ENCODE measurements at places on chromosomes 11 and 22.

- no peak for DNase-seq
These were observed 125.1 kb upstream of the ZBED5 start for GRCh38 chr11:10982704-10983510.

DNA sequence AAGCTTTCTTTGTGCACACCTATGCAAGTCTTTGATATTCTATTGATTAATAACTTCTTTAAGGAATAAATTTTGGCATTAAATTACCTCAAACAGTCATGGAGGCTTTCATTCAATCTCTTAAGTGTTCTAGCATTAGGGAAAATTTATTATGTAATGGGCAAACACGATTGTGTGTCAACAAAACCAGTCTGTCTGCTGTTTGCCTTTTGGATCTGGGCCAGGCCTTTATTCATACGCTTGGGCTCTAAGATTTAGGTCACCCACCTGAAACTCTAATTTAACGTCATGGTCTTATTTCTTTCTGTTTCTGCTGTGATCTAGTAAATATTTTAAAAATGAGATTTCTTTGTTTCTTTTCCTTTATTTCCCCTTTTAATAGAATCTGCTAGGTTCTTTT lies 1270.6 kb downstream of the LRRC4C start:
- no peak for DNase-seq

- no peak for DNase-seq
These were observed 19.2 kb downstream of the PIM3 start for GRCh38 chr22:49979587-49980264.

DNA sequence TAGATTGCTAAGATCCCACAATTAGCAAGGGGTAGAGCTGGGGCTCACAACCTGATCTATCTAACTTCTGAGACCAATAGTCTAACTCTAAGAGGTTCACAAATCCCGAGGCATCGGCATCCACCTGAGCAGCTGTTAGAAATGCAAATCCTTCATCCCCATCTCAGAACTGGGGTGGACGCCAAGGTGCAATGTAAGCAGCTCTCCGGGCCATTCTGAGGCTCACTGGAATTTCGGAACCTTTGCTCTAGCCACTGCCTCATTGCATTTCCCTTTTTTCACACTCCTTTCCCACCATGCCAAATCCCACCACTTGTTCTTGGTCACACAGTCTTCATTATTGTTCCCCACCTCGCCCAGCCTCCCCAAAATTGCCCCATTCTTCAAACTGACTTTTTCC lies 29.8 kb downstream of the MAML2 start:
- no peak for DNase-seq

- no peak for DNase-seq
These were observed 219.4 kb downstream of the CADM1 start for GRCh38 chr11:115284773-115285172.

DNA sequence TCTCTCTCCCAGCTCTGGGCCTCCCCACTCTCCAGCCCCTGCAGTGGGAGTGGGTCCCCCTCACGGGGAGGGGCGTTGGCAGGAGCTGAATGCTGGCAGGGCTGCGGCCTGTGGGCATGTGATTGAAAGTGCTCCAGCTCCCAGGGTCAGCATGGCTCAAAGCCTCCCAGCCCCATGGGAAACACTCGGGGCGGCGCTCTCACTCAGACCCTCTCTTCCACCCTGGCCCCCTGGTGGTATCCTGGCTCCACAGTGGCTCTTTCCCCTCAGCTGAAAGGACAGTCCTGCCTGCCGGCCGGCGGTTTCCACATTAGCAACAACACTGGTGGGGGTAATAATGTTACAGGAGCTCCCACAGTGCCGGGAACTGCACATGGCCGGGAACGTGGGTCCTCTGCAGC lies 35.5 kb downstream of the POLR3H start:
- no peak for DNase-seq

DNA sequence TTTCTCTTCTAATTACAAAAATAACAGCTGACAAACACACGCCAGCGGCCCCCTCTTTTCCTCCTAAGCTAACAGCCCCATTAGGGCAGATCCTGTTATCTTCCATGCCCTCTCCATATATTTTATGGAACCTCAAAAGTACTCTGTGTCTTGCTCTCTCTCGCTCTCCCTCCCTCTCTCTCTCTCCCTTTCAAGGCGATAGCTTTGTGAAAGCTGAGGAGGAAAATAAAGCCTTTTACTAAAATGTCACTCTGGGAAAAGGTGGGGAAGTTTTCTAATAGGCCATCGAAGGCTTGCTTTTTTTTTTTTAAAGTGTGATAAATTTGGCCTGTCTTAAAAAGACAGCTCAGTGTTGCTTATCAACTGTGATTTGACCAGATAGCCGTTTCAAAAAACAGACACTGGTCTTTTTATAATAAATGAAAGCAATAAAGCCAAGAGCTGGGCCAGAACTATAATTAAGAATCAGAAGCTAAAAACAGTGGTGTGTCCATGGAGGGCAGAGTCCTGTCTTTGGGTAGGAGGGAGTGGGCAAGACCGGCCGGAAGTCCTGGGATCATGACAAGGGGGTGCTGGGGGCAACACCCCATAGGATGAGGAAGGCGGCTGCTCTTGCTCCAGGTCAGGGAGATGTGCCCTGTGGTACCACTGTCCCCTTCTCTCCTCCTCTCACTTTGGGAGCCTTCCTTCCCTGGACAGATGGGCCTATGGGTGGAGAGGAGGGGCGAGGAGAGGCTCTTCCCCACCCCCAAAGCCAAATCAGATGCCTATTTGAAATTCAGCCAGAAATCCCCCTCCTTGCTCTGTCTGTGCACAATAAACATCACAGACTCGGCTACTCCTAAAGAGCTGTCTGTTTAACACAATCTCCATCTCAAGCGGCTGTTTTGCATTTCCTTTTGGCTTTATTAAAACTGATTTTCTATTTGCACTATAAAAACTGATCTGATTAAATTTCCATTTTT lies 267.2 kb downstream of the BUD13 start:
- DNase-seq = no peak

GRCh38 chr11:3035333-3035732 lies 21.9 kb downstream of the CARS1 start:
- DNase-seq = no peak

- no peak for DNase-seq
These were observed 17.8 kb upstream of the BRSK2 start for GRCh38 chr11:1371836-1372465.

DNA sequence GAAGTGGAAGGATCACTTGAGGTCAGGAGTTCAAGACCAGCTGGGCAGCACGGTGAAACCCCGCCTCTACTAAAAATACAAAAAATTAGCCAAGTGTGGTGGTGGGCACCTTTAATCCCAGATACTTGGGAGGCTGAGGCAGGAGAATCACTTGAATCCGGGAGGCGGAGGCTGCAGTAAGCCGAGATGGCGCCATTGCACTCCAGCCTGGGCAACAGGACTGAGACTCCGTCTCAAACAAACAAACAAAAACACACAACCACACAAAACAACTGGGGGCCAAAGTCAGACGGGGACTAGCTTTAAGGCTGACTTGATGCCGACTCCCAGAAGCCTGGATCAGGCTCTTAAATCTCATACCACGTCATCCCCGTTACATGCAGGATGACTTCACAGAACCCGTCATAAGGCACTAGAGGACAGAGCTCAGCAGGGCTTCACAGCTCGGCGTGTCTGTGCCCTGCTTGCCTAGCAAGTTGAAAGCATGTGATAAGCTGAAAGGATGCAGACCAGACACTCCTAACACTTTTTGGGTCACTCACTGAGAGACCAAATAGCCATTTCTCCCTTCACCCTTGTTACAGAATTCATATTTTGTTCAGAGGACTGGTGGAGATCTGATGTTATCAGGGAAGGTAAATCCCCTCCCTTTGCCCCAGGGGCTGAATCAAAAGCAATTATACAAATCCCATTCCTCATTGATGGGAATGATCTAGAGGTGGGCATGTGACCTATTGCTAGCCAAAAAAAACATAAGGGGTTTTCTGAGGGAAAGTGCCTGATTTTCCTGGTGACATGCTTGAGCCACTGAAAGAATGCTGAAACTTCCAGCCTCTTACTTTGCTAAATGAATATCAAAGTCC lies 65.4 kb downstream of the GAB2 start:
- no peak for DNase-seq

DNA sequence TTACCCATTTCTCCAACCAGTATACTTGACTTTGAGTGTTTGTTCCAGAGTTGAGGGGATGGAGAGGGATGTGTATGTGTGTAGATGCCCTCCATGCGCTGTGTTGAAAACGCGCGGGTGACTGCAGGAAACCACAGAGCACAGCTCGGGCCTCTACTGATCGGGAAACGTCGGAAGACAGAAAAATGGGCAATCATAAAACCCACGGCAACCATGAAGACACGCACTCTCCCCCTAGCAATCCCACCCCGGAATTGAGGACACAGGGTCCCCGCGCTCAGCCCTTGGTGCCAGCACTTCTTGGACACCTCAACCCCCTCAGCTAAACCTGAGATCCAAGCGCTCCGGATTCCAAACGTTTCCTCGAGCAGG lies 251 bp upstream of the UQCC3 start:
- no peak for DNase-seq

- DNase-seq = no peak
These were observed 184.4 kb upstream of the B3GAT1 start for GRCh38 chr11:134596404-134596803.

Measured in cerebellar nuclear complex (tissue), 1 donor.